ENCODE measurements at places on chromosomes 2 and 18.
A peak's percentile ranks its signal among the peaks of the same experiment; 100 is the strongest.

DNA sequence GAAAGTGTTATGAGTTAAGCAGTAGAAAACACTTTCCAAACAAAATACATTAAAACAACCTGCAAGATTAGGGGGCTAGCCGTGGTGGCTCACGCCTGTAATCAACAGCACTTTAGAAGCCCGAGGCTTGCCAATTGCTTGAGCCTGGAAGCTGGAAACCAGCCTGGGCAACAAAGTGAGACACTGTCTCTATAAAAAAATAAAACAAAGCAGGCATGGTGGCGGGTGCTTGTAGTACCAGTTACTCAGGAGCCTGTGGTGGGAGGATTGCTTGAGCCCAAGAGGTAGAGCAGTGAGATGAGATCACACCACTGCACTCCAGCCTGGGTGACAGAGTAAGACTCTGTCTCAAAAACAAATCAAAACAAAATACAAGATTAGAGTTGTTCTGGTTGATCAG, 208.3 kb downstream of the ERBB4 start:
- DNase-seq, result no peak

DNA sequence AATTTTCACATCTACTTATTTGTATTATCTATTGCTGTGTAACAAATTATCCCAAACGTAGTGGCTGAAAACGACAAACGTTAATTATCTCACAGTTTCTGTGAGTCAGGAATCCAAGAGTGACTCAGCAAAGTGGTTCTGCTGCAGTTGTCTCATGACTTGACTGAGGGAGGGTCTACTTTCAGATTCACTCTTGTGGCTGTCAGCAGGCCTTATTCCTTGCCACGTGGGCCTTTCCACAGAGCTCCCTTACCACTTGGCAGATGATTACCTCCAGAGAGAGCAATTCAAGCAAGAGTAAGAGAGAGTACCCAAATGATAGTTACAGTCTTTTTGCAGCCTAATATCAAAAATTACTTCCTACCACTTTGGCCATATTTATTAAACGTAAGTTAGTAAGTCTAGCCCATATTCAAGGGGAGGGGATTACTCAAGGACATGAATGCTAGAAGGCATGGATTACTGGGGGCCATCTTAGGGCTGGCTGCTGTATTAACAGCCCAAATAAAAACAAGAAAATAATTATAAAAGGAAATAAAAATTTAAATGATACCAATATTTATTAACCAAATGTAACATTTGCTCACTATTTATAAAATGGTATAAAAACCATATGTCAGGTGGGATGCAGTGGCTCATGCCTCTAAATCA, 48.7 kb upstream of the NBEAL1 start:
- no peak for DNase-seq

DNA sequence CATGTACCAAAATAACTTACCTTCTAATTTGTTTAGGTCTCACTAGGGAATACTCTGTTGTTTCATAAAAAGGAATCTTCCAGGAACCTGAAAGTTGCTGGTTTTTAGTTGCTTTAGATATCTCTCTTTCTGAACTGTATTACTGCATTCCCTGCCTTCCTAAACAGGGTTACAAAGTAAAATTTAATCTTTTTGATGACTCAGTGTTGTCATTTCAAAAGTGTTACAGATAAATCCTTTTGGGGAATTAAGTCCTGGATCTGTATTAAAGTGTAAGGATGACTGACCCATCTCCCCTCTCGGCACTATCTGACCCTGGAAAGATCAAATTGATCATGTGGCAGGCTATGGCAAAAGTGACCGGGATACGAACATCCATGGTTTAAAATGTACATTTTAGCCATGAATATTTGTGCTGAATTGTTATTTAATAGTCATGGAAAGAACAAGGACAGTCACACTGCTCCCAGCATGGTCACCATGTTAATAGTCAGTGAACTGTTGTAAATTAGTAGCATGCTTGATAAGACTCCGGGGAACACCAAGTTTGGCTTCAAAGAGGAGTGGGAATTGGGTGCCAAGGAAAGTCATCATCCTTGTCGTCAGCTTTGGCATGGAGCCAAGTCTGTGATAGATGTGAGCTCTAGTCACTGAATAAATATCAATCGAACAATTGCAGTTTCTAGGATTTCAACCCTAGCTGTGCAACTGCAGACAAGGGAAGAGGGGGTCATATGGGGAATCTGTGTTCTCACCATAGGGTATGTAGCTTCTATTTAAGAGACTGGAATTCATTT, 4.2 kb downstream of the PLEKHA3 start:
- DNase-seq, result no peak

- DNase-seq, result no peak
These were observed 423.6 kb upstream of the TNP1 start for GRCh38 chr2:217283460-217283859.

DNA sequence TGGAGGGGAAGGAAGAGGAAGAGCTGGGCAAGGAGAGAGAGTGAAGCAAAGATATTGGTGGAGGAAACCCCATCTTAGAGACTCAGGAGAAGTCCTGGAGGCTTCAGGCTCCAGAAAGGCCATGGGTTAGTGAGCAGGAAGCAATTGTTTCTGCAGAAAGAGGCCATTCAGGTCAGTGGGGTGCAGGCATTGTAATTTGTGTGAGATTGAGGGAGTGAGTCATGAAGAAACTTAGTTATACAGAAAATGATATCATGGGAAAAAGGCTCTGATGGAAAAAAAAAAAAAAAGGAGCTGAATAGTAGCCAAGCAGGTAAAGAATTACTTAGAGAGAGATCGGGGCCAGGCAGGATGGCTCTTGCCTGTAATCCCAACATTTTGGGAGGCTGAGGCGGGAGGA, 4.0 kb downstream of the EMILIN2 start:
- no peak for DNase-seq

DNA sequence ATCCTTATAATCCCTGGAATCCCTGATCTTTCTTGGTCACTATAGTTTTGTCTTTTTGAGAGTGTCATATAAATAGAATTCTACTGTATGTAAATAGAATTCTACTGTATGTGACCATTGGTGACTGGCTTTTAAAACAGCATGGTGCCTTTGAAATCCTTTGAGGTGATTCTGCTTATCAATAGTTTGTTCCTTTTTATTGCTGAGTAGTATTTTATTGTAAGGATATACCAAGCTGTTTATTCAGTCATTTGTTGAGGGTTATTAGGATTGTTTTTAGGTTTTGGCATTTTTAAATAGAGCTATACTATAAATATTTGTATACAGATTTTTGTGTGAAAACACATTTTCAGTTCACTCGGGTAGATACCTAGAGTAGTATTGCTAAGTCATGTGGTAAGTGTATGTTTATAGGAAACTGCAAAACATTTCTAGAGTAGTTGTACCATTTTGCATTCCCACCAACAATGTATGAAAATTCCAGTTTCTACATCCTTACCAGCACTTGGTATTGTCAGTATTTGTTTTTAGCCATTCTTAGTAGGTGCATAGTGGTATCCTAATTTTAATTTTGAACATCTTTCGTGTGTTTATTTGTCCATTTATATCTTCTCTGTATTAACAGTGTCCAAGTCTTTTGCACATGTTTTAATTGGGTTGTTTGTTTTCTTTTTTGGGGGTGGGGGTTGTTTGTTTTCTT, 45.6 kb downstream of the RAB3GAP1 start:
- DNase-seq, result no peak

DNA sequence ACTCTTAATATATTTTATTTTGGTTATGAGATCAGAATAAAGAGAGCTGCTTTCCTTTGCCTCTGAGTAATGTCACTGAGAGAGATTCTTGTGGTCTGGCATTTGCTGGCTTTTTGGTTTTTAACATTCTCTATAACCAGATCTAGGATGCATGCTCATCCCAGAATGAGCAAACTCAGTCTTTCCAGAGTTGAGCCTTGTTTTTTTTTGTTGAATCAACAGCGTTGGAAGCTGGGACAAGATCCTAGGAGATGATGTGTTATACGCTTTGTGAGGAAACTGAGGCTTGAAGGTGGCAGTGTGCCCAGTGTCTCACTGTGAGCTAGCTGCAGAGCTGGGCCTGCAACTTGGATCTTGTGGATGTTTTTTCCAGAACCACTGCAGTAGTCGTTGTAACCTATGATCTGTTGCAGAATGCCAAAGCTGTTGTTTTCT, 19.5 kb downstream of the MYO1B start:
- DNase-seq, result peak; percentile 12

DNA sequence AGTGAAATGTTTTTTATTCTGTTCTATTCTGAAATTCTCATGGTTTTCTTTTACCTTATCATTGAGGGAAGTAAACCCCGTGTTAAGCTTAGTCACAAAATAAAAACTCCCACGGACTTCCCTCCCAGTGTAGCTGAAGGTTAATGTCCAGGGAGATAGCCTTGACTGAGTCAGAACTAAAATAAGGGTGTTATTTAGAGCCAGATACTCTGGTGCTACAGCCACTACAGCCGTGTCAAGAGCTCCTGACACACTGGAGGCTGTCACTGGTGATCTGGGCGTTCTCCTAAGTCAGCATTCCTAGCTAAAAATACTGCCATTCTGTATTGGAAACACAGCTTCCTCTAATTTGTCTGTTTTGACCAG, 82.0 kb upstream of the RANBP2 start:
- DNase-seq, result no peak

DNA sequence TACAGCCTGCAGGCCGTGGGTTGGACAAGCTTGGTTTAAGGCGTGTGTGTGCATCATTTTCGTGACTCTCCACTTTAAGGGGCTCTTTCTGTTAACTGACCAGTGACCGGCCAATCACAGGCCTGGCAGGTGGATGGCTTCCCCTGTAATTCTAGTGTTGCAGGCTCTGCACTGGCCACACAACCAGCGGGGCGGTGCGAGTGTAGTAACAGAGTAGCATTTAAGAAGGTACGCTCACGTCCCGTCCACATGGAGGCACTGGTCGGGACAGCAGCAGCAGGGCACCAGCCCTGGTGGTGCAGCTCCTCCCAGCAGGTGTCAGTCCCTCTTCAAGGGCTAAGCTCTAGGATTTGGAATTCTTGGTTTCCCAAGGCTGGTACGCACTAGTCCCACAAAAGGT, 8.0 kb upstream of the ANO7 start:
- DNase-seq, result no peak
